NCI-H2029 treated with DMSO at 0.1 percent for 48 hours (cell line): ENCODE measurements at places on chromosomes 3 and 15.

GRCh38 chr15:25848784-25849156 is 14.4 kb downstream of the ATP10A start:
- no peak for DNase-seq

- DNase-seq: no peak
Measured at GRCh38 chr3:147157631-147158030, 248.7 kb downstream of the ZIC4 start.

GRCh38 chr15:25362545-25362944 is 76.3 kb downstream of the UBE3A start:
- DNase-seq: no peak

- DNase-seq: no peak
Measured at GRCh38 chr15:38876211-38876610, 311.6 kb upstream of the RASGRP1 start.

DNA sequence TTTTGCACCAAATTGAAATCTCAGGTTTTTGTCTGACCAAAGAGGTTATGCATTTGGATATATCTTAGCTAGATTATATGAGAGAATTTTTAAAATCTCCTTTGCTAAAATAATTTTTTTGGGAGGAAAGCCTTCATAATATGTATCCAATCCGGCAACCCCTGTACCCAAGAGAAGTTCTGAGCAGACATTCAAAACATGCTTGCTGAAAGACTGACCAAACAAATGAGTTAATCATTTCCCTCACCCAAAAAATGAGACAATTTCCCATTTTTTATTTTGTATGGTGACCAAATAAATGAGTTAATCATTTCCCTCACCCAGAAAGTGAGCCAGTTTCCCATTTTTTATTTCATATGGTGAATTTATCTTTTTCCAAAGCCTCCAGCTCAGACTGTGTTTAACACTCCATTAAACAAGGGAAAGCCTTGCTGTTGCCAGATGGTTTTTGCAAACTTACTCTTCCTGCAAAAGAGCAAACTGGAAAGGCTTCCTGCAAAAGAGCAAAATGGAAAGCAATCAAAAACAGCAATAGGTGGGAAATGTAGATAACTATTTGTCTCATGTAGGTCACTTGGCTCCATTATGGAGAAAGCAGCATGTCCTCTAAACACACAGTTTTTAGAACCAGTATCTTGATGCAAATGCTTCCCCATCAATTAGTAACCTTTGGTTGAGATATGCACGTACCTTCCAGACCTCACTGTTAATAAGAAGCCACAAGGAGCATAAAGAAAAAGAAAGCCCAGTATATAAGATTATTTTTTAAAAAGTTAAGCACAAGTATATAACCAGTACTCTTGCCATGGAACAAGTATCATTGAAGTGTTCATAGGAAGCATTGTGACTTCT is 78.4 kb upstream of the OSTN start:
- no peak for DNase-seq
